EL (cell line): ENCODE measurements at places on chromosomes 11 and 22.

- peak; percentile 59 for DNase-seq
Measured at GRCh38 chr22:22578702-22579424, 19.8 kb upstream of the PRAME start.

DNA sequence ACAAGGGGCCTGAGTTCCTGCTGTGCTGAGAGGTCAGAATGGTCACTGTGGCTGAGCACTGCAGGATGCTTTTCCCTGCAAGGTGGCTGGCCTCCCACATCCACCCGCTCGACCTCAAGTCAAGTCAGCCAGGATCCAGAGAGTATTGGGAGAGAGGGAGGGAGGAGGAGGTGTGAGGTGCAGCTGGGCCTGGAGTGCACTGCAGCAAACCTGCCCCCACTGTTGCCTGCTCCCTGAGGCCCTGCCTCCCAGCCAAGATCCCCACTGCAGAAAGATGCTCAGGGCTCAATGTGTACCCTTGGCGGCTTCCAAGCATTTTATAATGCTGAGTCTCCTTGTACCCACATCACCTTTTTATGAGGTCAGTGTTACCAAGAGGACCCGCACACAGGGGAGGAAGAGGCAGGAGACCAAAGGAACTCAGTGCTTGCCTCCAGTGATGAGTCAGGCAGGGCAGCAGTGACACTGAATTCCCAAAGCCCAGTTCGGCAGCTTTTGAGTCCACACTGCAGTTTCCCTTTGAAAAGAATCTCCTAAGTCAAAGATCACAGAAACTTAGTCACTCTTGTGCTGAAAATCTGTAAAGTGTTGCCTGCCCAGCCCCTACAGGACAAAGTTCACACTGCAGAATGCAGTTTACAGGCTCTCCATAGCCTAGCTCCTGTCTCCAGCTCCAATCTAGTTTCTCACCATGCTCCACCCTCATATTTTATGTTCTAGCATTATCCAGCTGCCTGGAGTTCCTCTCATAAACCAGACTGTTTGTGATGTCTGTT, 3.1 kb downstream of the ENDOD1 start:
- DNase-seq: peak; percentile 86

- no peak for DNase-seq
Measured at GRCh38 chr11:41245704-41246398, 213.6 kb downstream of the LRRC4C start.

GRCh38 chr11:119560961-119561360, 138.0 kb upstream of the THY1 start:
- DNase-seq: no peak

- no peak for DNase-seq
Measured at GRCh38 chr11:32987851-32988250, 27.8 kb upstream of the DEPDC7 start.

DNA sequence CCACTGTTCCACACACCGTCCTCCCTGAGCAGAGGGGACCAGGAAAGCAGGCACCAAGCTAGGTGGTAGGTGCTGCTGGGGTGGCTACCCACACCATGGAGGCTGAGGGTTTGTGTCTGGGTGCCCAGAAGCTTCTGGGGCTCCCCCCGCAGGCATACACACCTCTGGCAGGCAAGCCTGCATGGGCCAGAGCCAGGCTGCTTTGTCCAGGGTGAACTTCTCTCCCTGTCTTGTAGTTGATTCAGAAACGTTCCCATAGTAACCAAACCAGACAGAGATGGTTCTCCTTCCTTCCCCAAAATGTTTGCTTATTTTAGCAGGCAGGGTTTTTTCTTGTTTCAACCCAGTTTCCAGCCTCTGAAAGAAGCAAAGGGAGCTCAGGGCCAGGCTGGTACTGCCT, 40.9 kb upstream of the SUSD2 start:
- no peak for DNase-seq

DNA sequence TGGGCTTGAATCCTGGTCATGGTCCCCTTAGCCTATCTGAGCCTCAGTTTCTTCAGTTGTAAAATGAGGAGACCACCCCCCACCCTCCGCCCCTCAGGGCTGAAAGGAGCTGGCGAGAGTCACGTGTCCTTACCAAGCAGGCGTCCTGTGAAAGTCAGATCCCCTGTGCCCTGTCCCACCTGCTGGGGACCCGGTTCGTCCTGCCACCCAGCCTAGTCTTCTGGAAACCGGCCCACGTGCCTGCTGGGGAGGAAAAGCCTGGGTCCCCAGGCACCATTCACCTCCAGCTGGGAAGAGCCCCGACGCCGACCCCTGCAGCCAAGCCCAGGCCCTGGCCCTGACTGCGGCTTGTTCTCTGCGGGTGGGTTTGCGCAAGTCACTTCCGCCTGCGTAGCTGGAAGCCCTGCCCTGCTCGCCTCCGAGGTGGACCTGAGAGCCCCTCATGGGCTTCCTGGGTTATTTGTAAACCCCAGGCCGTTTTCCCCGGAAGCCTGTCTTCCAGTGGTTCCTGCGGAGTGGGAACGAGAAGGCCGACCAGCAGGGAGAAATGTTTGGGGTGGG, 679 bp upstream of the SSH3 start:
- no peak for DNase-seq

GRCh38 chr11:59616396-59616982, 915 bp upstream of the OSBP start:
- no peak for DNase-seq
